ENCODE measurements at places on chromosomes 2 and 18.

DNA sequence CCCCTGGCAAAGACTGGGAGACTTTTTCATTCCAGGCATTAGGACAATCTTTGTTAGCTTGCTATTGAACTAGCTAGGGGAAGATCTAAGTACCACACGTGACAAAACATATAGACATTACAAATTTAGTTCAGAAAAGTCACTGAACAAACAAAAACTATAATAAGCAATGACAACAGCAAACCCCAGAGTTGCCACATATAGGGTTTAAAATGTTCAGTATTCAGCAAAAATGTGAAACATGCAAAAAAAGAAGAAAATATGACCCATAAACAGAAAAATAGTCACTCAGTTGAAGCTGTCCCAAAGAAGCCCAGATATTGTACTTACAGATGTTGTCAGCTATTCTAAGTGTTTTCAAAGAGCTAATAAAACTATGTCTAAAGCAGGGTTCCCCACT is 431.1 kb upstream of the CDH2 start:
- no peak for DNase-seq

DNA sequence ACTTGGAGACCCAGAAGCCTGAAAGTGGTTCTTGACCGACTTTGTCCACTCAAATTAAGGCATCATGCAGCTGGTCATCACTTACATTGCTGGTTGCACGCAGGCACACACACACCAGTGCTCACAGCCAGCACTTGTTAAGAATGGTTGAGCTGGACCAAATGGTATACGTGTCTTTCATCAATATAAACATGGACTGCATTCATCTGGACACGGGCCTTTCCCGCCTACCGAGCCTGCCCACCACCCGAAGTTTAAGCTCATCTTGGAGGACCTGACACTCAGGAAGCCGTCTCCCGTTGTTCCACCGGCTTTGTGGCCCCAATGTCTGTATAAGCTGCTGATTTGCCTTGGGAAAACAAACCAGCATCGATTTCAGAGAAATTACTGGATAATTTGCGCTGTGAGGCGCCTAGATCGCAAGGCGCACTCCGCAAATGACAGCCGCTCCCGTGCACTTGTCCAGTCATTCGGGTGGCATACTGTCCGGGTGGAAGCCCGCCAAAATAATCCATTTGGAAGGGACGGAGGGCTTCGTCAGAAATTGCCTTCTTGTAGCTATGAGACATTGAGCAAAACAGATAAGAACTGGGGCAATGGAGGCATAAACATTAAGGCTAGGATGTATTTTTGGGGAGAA is 40.1 kb upstream of the AKAIN1 start:
- no peak for DNase-seq

GRCh38 chr2:43171789-43172188 is 54.6 kb downstream of the ZFP36L2 start:
- no peak for DNase-seq

DNA sequence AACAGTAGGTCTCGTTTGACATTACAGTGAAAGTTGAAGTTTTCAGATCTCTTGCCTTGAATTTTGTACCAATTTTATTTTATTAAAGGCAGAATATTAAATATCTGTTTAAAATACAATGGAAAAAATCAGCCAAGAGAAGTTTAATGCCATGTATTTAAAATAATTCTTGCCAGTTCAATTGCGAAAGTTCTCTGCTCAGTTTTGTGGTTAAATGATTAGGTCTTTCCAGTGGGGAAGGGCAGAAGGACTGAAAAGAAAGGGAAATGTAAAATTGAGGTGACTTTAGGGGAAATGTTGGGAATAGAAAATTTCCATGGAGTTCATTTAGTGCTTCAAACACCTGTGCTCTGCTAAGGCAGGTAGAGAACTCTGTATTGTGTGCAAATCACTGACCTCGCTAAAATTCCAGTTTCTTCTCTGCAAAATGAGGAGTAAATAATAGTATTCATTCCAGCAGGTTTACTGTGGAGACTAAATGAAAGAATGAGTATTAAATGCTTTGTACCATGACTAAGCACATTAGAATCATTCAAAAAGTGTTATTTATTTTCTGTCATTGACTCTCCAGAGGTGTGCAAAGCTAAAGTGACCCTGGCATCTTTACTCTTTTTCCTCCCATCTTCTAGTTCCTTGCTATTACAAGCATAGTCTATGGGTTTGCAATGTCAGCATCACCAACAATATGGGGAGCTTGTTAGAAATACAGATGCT is 74.4 kb downstream of the KIAA1328 start:
- no peak for DNase-seq

- peak; percentile 57 for DNase-seq
Measured at GRCh38 chr18:59697236-59697932, at the start of gene CCBE1. CCBE1 (minus strand) TSS chr18:59697423.

DNA sequence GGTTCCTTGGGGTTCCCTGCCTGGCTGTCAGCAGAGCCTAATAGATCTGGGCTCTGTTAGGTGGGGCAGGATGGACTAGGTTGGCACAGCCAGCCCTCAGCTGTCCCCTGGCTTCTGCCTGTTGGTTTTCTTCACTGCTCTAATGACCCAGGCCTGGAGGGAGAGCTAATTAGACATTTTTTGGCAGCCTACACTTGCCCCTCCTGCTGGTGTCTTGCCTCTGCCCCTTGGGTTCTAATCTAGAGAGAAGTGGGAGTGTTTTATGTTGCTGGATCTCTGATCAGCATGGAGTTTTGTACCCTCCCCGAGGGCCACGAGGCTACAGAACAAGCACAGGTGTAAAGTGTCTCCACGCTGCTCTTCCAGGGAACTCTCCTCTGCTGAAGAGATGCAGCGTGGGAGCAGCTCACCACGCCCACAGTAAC is 199.4 kb upstream of the RASGRP3 start:
- no peak for DNase-seq

DNA sequence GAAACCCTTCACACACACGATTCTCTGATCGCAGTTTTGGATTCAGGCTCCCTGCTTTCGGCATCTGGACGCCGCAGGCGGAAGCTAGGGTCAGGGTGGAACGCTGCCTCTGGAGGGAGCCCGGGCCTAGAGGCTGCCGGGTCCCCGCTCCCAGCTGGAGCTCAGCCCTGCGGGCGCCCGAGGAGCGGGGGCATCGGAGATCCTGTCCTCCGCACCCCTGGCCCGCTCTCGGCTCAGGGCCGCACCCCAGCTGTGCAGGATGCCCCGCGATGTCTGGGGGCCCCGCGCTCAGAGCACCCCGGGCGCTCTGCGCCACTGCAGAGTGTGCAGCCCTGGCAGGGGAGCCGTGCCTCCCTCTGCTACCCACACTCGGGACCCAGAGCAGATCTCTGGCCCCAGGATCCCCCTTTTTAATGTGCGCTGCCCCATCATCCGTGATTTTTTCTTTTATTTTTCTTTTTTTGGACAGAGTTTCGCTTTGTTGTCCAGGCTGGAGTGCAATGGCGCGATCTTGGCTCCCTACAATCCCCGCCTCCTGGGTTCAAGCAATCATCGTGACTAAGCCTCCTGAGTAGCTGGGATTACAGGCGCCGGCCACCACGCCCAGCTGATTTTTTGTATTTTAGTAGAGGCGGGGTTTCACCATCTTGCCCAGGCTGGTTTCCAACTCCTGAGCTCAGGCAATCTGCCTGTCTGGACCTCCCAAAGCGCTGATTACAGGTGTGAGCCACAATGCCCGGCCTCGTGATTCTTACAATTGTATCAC is 54.8 kb upstream of the TUBA3E start:
- no peak for DNase-seq

- no peak for DNase-seq
Measured at GRCh38 chr18:75482880-75483279, 55.4 kb upstream of the SMIM21 start.

GRCh38 chr2:43136876-43137275 is 89.5 kb downstream of the ZFP36L2 start:
- DNase-seq, result no peak

DNA sequence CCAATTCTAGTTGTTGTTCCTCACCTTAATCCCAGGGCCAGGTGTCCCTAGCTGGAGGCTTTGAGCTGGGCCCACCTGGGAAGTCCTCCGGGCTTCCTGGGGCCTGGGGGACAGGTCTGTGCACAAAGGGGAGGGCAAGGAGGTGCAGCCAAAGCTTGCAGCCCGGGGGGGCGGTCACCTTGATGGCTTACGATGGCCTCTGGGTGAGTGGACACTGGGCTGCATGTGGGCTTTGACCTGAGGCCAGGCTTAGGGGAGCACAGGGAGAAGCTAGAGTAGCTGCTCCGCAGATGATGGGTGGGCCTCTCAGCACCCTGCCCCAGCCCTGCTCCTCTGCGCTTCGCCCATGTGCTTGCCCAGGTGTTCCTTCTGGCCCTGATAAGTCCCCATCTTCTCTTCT is 41.8 kb upstream of the HAAO start:
- no peak for DNase-seq

All from NCI-H1436 (cell line).